ENCODE measurements at places on chromosomes 2 and 18.

DNA sequence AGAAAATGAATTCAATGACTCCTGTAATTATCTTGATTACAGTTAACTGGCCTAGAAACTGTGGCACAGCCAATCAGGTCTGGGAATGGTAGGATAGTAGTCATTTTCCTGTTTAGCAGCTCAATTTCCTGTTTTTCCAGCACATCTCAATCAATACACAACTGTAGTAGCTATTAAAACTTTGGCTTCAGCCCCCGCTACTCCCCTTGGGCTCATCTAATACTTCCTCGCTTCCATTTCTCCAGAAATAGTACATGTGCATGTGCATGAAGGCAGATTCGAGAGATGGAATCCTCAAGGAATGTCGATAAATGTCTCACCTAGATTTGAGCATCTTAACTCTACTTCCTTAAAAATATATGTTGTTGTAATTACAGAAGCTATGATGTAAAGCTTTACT lies 9.7 kb downstream of the COBLL1 start:
- no peak for DNase-seq

- DNase-seq = no peak
These were observed 48.6 kb downstream of the ETAA1 start for GRCh38 chr2:67445652-67446268.

DNA sequence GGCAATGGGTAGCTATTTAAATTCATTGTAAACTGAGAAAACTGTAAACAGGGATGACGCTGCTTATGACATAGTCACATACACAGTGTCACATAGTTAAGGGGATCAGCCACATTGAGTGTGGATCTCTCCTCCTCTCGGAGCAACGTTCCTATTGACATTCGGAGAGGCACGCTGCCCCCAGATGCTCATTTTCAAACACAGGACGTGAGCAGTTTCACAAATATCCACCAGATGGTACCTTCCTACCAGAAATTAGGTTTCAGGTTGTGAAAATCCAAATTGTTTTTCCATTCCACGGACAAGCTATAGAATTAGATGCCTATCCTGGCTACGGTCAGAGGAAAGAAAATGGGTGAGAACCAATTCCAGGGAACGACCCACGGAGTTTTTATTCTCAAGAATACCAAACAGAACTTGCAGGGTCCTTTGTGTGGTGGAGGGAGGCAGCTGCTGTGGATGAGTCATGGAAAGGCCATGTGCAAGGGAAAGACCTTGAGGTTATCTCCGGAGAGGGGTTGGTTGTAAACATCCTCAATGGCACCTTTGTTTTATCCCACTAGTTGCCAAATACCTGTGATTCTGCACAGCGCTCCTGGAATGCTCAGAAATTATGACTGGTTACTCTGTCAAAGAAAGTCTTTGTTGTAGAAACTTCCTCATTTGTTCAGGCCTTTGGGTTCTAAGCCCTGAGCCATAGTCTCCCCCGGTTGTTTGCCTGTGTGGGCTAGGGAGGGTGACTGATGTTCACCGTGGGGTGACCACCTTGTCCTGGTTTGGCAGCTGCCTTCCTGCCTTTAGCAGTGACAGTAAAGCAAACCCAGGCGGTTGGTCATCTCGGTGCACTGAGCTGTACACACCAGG lies 88.0 kb downstream of the ACTR3 start:
- DNase-seq = no peak

DNA sequence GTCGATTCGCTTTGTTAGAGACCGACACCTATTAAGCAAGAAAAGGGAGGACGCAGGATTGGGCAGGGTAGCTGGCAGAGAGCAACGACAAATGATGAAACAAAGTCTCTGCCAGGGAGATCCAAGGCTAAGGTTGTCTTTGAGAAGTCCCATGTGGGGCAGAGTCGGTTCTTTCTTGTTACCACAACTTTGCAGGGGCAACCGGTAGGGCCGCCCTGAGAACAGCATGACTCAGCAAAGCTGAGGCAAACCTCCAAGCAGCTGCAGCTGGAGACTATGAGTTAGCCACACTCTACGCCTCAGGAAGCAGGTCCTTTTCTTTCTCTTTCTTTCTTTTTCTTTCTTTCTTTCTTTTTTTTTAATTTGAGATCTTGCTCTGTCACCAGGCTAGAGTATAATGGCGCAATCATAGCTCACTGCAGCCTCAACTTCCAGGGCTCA lies 452.3 kb upstream of the ID2 start:
- DNase-seq = peak; percentile 3

- DNase-seq = no peak
These were observed 54.4 kb downstream of the STK39 start for GRCh38 chr2:168192839-168193616.

- DNase-seq = no peak
These were observed 511.0 kb upstream of the CDH7 start for GRCh38 chr18:65239787-65240186.

DNA sequence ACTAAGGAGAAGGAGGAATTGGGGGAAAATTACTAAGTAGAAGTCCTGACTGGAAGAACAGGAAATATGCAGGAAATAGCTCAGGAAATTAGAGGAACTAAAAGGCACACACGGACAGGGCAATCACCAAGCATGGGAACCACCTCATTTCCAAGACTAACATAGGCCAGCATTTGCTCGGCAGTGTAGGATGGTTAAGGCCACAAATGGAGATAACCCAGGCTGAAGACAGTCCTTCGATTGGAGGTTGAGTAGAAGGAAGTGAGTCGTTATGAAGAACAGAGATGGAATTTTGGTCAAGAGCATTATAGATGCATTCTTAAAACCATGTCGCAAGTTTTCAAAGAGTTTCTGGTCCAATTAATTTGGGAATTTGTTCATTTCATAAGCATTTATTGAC lies 401.4 kb downstream of the ALK start:
- no peak for DNase-seq

DNA sequence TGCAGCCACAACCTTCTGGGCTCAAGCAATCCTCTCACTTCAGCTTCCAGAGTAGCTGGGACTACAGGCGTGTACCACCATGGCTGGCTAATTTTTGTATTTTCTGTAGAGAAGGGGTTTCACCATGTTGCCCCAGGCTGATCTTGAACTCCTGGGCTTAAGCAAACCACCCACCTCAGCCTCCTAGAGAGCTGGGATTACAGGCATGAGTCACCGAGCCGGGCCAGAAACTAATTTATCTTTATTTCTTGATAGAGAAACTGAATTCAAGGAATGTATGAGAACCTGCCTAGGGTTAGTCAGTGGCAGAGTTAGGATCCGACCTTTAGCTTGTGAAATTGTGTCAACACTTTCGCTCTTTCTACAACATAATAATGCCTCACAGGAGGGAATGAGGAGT lies 19.3 kb upstream of the ITGAV start:
- no peak for DNase-seq

- no peak for DNase-seq
These were observed 57.1 kb downstream of the CAVIN2 start for GRCh38 chr2:191789796-191790195.

GRCh38 chr2:150538651-150539201 lies 51.3 kb upstream of the RND3 start:
- DNase-seq = no peak

DNA sequence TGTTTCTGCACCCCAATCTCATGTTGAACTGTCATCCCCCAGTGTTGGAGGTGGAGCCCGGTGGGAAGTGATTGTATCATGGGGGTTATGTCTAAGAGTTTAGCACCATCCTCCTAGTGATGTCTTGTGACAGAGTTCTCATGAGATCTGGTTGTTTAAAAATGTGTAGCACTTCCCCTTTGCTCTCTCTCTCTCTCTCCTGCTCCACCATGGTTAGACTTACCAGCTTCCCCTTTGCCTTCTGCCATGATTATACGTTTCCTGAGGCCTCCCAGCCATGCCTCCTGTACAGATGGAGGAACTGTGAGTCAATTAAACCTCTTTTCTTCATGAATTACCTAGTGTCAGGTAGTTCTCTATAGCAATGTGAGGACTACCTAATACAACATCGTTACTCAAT lies 396.9 kb upstream of the LRATD1 start:
- DNase-seq = no peak

GRCh38 chr18:79595876-79596374 lies 83.7 kb upstream of the CTDP1 start:
- DNase-seq = no peak

GRCh38 chr2:241110607-241111439 lies 8.7 kb upstream of the MTERF4 start:
- no peak for DNase-seq

- no peak for DNase-seq
These were observed 61.3 kb downstream of the NUP35 start for GRCh38 chr2:183185534-183185933.

GRCh38 chr2:215531284-215531683 lies 95.4 kb upstream of the FN1 start:
- no peak for DNase-seq

DNA sequence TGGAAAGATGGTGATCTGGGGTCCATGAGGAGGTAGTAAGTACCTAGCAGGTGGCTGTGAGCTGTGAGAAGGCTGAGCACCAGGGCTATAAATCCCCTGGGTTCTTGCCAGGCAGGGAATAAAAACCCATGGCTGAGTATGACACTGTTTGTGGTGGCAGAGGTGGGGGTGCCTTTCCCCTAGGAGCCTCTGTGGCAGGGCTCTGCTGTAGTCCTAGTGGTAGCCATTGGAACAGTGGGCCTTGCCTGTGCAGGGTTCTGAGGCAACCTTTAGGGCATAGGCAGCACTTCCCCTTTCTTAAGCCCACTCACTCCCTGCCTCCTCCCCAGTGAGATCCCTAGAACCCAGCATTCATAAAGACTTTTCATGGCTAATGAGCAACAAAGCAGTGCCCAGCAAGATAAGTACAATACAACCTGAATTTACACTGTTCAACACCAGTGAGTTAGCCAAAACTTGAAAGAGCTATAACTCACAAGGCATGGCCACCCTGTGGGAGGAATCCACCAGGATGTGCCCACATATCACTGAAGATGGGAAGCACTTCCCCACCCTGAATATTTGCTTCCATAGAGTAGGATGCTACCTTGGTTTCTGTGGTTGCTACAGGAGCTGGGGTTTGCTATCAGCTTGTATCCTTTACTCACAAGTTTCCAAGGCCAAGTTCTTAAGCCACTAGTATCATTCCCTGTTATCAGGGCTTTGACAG lies 100.9 kb upstream of the NEUROD1 start:
- no peak for DNase-seq

DNA sequence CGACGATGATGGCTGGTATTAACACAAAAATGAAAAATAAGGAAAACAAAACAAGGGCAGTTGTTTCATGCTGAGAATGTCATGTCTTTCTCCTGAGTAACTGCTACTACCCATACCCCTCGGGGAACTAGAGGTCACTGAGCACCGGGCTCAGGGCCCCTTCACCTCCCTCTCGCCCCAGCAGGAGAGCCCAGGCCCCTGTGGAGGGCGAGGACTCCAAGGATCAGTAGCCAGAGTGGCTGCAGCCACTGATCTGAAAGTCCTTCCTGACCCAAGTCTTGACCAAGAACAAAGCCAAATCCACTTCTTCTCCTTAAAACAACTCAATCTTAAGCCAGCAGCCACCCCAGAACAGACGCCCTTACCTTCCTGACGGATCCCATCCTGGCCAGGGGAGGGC lies 25.5 kb downstream of the ST8SIA5 start:
- DNase-seq = no peak

GRCh38 chr2:84676295-84676694 lies 160.0 kb downstream of the DNAH6 start:
- no peak for DNase-seq

- peak; percentile 96 for DNase-seq
These were observed at the start of gene TIA1 for GRCh38 chr2:70248181-70248847. TSS of gene TIA1 (minus strand) at chr2:70248628. CDS start at chr2:70248430, 198 bp downstream.

GRCh38 chr2:238484522-238485452 lies 58.1 kb downstream of the ASB1 start:
- no peak for DNase-seq

GRCh38 chr2:161250864-161251436 lies 57.3 kb upstream of the PSMD14 start:
- DNase-seq = no peak

GRCh38 chr2:65539633-65540032 lies 107.2 kb upstream of the SPRED2 start:
- no peak for DNase-seq

GRCh38 chr2:185375731-185376130 lies 362.9 kb upstream of the FSIP2 start:
- no peak for DNase-seq

GRCh38 chr2:190932514-190932913 lies 51.9 kb downstream of the GLS start:
- no peak for DNase-seq

DNA sequence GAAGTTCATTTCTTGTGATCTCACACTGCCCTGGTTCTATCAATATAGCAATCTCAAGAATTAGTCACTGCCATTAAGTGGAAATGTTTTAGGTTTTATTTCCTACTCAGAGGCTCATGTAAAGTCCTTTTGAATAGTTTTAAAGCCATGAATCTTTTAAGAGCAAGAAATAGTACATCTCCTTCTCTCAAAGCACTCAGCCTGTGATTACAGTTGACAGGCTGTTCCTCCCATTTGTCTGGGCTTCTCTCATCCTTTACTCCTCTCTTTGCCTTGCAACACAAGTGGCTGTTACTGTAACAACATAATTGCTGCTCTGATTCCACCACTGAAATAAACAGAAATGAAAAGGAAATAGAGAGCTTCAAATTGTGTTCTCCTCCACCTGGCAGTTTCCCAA lies 18.4 kb downstream of the GRP start:
- DNase-seq = no peak

DNA sequence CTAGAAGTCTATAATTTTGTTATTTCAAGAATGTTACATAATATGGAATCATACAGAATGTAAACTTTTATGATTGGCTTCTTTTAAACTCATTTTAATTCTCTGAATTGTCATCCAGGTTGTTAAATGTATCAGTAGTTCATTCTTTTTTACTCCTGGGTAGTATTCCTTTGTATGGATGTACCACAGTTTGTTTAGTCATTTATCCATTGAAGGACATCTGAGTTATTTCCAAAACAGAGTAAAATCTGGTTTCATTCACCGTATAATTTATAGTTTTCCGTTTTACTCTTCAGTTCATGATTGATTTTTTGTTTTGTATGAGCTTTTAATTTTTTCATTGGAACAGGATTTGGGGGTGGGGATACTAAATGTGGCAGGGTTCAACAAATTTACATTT lies 132.4 kb downstream of the PMS1 start:
- DNase-seq = no peak

- DNase-seq = no peak
These were observed 12.4 kb upstream of the PSTPIP2 start for GRCh38 chr18:46084431-46084830.

DNA sequence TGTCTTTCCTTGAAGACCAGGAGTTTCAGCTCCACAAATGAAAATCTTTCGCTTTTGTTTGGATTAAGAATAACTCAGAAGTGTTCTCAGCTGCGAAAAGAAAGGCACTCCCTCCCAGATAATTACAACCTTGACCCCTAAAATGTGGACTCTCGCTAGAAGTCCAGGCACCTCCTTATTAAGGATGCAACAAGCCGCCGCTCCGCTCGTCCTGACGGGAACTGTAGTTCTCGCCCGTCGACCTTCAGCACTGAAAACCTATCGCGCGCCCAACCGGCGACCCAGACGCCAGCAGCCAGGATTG lies 559 bp downstream of the IMMT start:
- DNase-seq = no peak

GRCh38 chr2:237695201-237695780 lies 67.9 kb downstream of the LRRFIP1 start:
- DNase-seq = no peak

GRCh38 chr2:223169830-223170605 lies 118.0 kb downstream of the KCNE4 start:
- DNase-seq = no peak

GRCh38 chr18:9079818-9080528 lies 22.5 kb upstream of the NDUFV2 start:
- DNase-seq = no peak
